ENCODE measurements at places on chromosomes 16 and 17. TPM values are rescaled to one million over a fixed set of nuclear protein-coding genes. Genes with fewer than 3 reads are reported as not detected.

DNA sequence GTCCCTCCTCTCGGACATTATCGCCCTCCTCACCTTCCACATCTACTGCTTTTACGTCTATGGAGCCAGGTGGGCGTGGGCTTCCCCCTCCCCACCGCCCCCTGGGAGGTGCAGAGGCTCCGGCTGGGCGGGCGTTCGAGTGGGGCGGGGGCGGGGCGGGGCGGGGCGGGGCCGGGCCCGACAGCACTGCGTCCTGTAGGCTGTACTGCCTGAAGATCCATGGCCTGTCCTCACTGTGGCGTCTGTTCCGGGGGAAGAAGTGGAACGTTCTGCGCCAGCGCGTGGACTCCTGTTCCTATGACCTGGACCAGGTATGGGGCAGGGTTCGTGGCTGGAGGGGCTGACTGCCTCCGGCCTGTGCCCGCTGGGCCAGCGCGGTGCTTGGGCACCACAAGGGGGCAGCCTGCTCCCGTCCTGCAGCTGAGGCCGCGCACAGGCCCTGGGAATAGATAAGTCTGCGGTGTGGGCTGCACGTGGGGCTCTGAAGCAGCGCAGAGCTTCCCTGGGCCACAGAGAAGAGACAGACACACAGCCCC lies 9.2 kb downstream of the PIGQ start:
- no peaks in the 10 kb centered on the region for H3K36me3 ChIP-seq
- H3K4me3 ChIP-seq = no peak overlapping the region
- no peaks in the 10 kb centered on the region for H3K4me1 ChIP-seq
- no peaks in the 10 kb centered on the region for H3K27me3 ChIP-seq
- no peak for DNase-seq
- H3K27ac ChIP-seq = no peak overlapping the region

Gene IGF2BP1
- total RNA-seq = 2.4 TPM

DNA sequence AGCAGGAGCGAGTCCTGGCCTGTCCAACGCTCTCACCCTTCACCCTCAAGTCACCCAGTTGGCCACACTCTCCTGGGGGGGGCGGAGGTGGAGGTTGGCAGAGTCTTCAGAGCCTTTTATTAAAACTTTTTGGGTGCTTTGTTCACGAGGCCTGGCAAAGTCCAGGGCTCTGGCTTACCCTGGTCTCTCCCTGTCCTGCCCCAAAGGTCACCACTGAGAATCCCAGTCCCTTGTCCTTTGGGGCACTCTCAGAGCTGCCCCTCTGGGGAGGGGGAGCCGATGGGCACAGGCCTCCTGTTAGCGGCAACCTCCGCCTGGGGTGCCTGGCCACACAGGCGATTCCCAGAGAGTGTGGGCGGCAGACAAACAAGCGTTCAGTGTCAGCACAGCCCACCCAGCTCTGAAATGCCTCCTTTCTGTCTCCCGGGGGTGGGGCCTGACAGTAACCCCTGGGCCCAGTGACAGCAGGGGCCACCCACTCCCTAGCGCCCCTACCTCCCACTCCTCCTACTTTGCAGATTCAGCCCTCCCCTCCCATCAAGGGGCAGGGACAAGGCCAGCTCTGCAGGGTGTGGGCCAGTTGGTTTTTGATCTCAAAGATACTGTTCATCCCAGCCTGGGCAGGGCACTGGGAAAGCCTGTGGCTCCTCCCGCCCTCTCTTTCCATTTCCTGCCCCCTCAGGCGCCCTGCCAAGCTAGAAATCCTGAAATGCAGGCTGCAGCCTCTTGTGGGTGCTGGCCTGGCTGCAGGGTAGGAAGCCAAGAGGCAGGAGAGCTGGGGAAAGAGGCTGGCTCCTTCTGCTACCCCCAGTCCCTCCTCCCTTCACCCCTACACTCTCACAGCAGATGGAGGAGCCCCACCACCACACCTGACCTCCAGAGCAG lies 36.6 kb upstream of the EMP2 start:
- peaks cover 5% of the 10 kb centered on the region for H3K27me3 ChIP-seq
- no peak for DNase-seq
- no peaks in the 10 kb centered on the region for H3K36me3 ChIP-seq
- no peak overlapping the region for H3K27ac ChIP-seq

DNA sequence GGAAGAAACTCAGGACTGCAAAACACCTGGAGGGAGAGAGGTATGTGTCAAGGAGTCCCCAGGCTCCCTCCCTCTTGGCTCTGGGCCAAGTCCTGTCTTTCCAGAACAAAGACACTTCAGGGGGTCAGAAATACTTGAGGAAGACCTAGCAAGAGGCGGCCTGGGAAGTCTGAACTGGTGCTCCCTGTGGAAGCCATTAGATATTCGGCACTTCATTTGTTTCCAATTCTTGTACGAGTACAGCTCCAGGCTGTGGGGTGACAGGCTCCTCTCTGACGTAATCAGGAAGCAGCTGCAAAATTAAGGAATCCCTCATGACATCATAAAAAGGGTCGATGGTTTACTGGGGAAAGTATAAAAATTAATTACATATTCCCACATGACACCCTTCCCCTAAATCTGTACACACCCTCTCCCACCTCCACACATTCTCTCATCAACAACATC lies 108.7 kb downstream of the SMG6 start:
- H3K36me3 ChIP-seq = peaks cover 7% of the 10 kb centered on the region
- H3K4me1 ChIP-seq = peaks cover 35% of the 10 kb centered on the region
- no peaks in the 10 kb centered on the region for H3K27me3 ChIP-seq
- H3K27ac ChIP-seq = peak overlapping the region; percentile 70
- no peak for DNase-seq

- no peak overlapping the region for H3K4me3 ChIP-seq
- H3K4me1 ChIP-seq = no peaks in the 10 kb centered on the region
- H3K27me3 ChIP-seq = no peaks in the 10 kb centered on the region
Observed at GRCh38 chr16:12675852-12676251, 127.8 kb downstream of the CPPED1 start.

Gene RGS11
- not detected for total RNA-seq

Gene CORO6
- total RNA-seq = 3.2 TPM

DNA sequence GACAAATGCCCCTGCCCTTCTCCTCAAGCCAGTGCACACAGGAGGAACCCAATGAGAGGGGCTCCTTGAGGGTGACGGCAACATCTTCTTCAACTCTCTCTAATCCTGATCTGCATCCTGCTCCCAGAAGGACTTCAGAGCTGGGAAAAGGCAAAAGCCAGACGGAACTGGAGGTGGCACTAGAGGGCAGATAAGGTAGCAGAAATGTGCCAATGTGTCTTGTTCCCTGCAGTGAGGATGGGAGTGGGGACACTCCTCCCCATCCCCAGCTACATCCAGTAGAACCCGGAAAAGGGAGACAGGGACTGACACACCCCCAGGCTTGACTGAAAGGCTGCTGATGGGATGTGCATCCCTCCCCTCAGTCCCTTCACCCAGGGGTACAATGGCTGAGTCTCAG lies 28.5 kb downstream of the SRCIN1 start:
- H3K27ac ChIP-seq = no peak overlapping the region
- H3K4me3 ChIP-seq = no peak overlapping the region
- peaks cover 19% of the 10 kb centered on the region for H3K27me3 ChIP-seq

Gene NPW
- total RNA-seq = 1.3 TPM

GRCh38 chr16:89921131-89921701 lies 1.9 kb upstream of the TUBB3 start:
- no peak for DNase-seq
- no peak overlapping the region for H3K4me3 ChIP-seq
- H3K27ac ChIP-seq = no peak overlapping the region

- no peaks in the 10 kb centered on the region for H3K36me3 ChIP-seq
- H3K27ac ChIP-seq = no peak within 1 kb of the TSS
- H3K4me3 ChIP-seq = no peak within 1 kb of the TSS
- H3K4me1 ChIP-seq = peaks cover 3% of the 10 kb centered on the region
Observed at GRCh38 chr17:76074390-76075363, at the start of gene GALR2. Gene GALR2 (plus strand): TSS chr17:76074781. CDS start chr17:76074884, 103 bp downstream.

- no peaks in the 10 kb centered on the region for H3K36me3 ChIP-seq
- H3K27me3 ChIP-seq = no peaks in the 10 kb centered on the region
- no peak overlapping the region for H3K4me3 ChIP-seq
- no peak for DNase-seq
- no peaks in the 10 kb centered on the region for H3K4me1 ChIP-seq
- H3K27ac ChIP-seq = no peak overlapping the region
Observed at GRCh38 chr17:61574542-61575351, 16.3 kb downstream of the NACA2 start.

DNA sequence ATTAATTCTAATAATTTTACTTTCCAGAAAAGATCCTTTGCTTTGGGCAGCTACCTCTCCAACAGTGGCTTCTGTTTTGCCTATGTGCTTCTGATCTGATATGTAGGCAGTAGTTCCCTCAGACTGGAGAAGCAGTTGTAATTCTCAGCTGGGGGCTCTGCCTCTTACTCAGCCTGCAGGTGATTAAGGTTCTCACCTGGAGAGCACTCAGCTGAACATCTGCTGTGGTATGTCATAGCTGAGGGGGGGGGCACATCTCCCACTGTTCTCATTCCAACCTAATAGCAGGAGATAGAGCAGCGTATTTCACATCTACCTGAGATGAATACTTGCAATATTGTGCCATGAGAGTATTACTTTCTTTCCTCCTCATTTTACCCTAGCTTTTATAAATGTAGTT lies 511.9 kb upstream of the CDH8 start:
- no peaks in the 10 kb centered on the region for H3K36me3 ChIP-seq
- no peak overlapping the region for H3K27ac ChIP-seq
- H3K4me3 ChIP-seq = no peak overlapping the region
- DNase-seq = no peak
- H3K4me1 ChIP-seq = no peaks in the 10 kb centered on the region

Gene RPRML
- total RNA-seq = not detected

Gene AOC2
- total RNA-seq = 1.9 TPM

Gene ACE
- 0.46 TPM for total RNA-seq
